Left renal cortex interstitium (tissue), 4 donors: ENCODE measurements at places on chromosomes 1 and 21.

- no peak for DNase-seq
These were observed 6.3 kb upstream of the PRDM15 start for GRCh38 chr21:41885341-41886024.

DNA sequence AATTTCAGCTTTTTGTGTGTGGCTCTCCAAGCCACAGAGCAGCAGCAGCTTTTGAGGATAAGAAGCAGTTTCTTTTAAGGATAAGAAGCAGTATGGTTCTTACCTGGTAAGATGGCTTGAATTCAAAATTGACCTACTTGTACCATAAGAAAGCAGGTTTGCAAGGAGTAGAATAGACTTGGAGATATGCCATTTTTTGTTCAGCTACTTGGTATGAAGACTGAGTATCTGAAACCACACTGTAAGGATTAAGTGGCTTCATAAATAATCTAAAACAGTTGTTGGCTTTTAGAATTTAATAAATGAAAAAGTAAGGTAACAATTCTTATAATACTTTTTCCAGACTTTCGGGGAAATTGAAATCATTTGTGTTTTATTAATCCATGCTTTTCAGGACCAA, 74.2 kb downstream of the ATF6 start:
- DNase-seq, result no peak

- peak; percentile 29 for DNase-seq
These were observed 78.4 kb upstream of the LRRN2 start for GRCh38 chr1:204763773-204764427.

GRCh38 chr1:4207183-4207582, 307.1 kb upstream of the C1orf174 start:
- no peak for DNase-seq

DNA sequence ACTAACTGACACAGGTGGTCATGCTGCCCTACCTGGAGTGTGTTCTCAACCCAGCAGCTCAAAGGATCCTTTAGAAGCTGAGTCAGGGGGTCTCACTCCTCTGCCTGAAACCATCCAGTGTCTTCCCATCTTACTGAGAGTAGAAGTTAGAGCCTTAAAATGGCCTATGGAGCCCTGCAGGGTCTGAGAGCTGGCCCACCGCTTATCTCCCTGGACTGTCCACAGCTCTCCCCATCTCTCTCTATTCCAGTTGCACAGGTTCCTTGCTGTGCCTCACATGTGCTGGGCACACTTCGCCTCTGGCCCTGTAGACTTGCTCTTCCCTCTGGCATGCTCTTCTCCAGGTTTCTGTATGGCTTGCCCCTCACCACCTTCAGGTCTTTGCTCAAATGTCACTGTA, 148.6 kb upstream of the CACNA1E start:
- no peak for DNase-seq

- no peak for DNase-seq
These were observed 16.0 kb upstream of the PROK1 start for GRCh38 chr1:110434946-110435345.

- DNase-seq, result no peak
These were observed 50.1 kb downstream of the COQ8A start for GRCh38 chr1:226990133-226990716.

- no peak for DNase-seq
These were observed 15.3 kb downstream of the ACOT7 start for GRCh38 chr1:6378096-6378746.
